ENCODE measurements at places on chromosomes 2 and 18.

DNA sequence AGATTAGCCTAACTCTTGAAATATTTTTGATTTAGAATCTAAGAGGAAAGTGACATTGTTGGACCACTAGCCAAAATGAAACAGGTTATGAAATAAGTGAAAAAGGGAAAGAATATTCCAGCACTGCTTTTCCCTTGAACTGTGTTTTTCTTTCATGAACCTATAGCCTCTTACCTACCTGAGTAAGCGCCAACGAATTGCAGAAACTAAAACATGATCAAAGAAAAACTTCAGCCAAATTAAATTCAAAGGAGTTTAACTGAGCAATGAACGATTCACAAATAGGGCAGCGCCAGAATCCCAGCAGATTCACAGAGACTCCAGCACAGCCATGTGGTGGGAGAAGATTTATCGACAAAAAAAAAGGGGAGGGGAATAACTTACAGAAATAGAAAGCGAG is 518.6 kb downstream of the PIK3C3 start:
- DNase-seq = no peak

GRCh38 chr2:220168891-220169546 is 541.6 kb downstream of the SLC4A3 start:
- DNase-seq = no peak

DNA sequence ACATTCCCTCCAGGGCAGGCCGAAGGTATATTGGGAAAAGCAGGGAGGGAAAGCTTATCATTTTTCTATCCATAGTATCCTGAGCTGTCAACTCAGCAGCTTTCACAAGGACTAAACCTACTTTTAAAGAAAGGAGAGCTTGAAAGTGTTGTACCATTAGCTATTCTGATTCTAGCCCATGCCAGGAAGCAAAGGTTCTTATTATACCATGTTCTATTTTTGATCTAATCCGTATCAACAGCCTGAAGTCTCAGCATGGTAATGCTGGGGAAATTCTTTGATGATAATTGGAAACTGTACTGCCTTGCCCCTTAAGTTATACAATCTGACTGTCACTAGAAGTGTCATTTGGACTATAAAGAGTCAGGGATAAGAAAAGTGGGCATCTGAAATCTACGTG is 193.3 kb downstream of the IKZF2 start:
- DNase-seq = no peak

DNA sequence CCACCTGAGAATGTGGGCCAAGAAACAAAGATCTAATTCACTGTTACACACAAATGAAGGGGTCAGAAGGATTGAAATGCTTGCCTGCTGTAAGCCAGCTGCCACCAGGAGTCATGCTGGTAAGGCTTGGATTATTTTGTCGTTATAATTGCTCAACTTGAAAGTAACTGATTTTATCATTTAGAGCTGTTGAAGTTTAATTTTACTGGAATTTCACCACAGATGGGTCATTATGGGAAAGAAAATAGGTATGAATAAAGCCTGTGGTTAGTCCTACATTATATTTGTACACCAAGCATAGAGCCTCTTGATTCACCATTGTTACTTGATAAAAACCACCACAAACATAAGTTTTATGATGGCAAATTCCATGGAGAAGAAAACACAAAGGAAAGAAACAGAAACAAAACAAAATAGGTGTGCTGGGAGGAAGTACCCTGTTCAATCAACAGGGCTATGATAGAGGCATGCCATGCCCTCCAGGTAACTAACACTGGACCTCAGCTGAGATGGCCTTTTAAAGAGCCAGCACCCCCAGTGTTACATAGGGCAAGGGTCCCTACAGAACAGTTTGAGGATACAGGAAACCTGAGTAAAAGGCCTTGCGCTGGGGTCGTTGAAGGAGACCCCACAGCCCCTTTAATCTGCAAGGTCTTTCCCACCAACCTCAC is 3.0 kb downstream of the CLEC4F start:
- no peak for DNase-seq

GRCh38 chr18:45958027-45958426 is 9.1 kb downstream of the EPG5 start:
- DNase-seq = no peak

DNA sequence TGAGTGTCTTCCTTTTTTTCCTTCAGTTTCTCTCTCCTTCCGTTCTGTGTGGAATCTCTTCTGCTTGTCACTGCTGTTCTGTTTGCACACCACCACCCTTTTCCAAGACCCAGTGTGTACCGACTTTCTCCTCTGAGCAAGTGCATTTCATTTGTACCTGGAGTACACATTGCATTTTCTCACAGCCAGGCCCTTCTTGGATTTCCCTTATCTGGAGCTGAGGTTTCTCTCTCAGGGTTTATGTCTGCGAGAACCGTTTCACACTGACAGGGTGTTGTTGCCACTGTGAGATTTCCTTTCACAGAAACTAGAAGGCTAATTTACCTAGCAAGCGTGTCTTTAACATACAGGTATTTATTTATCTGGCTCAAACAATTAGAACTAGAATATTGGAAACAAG is 26.2 kb downstream of the NCOA1 start:
- DNase-seq = no peak

- no peak for DNase-seq
Measured at GRCh38 chr18:27378431-27379095, 193.5 kb upstream of the CHST9 start.

DNA sequence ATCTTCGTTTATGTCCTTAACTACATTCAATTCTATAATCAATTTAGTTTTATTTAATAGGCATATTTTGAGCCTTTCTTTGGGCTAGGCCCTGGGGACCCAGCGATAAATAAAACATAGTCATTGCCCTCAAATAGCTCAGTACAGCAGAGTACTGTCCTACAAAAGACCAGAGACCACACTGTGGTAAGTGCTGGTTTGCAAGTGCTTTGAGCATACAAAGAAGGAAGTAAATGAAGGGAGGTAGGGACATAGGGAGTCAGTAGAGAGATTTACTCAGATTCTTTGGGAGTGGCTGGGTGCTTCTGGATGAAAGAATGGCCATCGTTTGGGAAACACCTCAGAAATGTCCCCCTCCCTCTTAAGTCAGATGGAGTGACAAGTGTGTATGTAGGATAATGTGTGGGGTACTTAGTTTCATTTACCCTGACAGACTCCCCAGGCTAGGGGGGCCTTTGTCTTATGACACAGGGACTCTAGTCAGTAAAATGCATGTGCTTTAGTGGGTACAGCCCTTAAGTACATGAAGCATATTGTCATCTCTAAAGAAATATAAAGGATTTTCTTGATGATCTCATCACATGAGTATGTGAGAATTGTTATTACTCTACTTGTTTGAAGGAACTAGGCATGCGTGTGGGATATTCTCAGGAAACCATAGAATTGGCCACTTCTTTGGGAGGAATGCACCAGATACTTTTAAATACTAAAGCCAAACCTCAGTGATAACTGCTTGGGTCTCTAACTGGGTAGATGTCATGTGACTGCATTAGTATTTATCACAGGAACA is 35.1 kb downstream of the MAPRE2 start:
- DNase-seq = no peak

DNA sequence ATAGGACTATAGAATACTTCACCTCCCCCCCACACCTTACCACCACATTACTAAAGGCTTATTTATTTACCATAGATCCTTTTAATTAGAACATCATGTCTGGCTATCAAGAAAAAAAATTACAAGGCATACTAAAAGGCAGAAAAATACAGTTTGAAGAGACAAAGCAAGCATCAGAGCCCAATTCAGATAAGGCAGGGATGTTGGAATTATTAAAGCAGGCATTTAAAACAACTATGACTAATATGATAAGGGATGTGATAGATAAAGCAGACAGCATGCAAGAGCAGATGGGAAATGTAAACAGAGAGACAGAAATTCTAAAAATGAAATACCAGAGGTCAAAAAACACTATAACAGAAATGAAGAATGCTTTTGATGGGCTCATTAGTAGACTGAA is 55.4 kb upstream of the SMIM21 start:
- no peak for DNase-seq
